NCI-H1092 (cell line): ENCODE measurements at places on chromosomes 11 and 22.

GRCh38 chr11:76666408-76666807, 4.1 kb downstream of the LRRC32 start:
- DNase-seq: no peak

GRCh38 chr22:50445880-50446707, 28.7 kb downstream of the SBF1 start:
- no peak for DNase-seq

DNA sequence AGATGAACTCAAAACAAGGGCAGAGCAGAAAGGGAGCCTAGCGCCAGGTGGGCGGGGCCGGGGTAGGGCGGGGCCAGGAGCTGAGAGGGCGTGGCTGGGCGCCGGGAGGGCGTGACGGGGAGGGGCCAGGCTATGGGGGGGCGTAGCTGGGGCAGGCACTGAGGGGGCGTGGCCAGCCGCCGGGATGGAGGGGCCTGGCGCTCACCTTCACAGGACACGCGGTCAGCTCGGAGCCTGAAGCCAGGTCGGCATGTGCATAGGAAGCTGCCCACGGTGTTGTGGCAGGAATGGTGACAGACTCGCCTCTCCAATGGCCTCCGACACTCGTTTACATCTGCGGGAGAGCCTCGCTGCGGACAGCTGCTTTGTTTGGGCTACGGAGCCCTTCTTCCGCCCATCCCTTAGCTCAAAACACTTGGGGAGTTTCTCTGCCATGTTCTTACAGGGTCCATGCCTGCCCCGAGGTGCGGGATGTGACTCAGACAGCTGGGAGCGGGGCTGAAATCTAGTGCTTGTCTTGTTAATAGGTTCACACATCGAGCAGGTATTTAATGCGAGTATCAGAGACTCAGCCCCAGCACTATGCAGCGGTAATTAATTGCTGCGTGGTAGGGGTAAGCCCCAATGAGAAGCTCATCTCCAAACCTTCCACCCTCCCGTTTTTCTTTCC, 13.4 kb downstream of the VWCE start:
- DNase-seq: no peak

DNA sequence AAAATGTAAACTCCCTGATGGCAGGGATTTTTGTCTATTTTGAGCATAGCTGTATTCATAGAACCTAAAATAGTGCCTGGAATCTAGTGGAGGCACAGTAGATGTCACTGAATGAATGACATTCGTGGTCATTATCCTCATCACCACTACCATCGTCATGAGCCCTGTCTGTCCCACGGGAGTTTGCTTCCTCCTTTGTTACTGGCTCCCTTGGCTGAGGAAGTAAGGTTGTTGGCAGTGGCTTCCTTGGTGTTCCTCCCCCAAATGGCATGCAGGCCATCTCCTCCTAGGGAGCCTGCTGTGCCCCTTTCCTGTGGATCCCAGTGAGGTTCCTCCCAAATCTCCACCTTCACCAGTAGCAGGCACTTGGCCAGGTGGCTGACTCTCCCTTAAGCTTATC, 183.0 kb downstream of the CEP164 start:
- DNase-seq: no peak

DNA sequence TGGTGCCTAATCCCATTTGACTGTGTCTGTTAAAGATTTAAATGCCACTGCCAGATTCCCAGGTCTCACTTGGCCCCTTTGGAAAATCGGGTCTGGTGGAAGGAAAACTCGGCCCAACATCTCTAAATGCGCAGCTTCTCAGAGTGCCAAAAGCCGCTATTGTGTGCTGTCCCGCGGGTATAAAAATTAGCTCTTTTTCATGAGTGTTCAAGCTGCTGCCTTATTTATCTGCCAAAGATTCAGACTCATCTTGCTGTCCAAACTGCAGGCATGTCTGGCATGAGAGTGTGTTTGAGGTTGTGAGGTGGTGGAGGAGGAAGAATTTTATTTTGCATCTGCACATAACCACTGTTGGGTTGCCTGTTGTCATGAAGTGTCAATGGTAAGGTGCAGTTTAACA, 91.4 kb downstream of the NELL1 start:
- DNase-seq: no peak

DNA sequence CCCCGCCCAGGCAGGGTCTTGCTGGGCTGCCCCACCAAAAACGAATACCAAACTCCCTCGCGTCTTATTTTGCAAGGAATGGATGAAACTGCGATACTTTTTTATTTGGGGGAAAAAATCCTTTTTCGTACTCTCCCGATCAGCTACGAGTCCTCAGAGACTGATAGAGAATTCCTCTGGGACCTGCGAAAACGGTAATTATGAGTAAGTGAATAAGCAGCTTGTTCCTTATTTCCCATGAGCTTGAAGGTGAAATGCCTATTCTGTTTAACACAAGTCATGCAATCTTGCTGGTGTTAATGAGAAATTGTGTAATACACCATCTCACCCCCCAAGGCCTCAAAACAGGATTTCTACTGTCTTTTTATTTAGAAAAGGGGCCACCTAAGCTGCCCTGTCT, 5.5 kb downstream of the GRK3 start:
- DNase-seq: no peak

- DNase-seq: no peak
Observed at GRCh38 chr11:130216591-130217132, 57.1 kb downstream of the ST14 start.

GRCh38 chr11:67286621-67287333, 2.3 kb upstream of the ANKRD13D start:
- DNase-seq: no peak

GRCh38 chr22:37852418-37852817, 3.2 kb downstream of the EIF3L start:
- no peak for DNase-seq

DNA sequence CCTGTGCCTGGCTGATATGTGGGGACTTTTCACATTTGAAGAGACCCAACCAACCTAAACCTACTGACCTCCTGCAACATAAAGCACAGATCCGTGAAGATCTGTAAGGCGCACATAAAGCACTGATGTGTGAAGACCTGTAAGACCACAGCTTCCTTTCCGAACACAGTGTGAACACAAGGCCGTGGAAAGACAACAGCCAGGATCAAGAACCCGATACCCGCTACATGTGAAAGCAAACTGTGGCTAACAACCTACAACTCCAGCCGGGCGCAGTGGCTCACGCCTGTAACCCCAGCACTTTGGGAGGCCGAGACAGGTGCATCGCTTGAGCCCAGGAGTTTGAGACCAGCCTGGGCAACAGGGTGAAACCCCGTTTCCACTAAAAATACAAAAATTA, 17.6 kb upstream of the PPFIA1 start:
- no peak for DNase-seq

- DNase-seq: no peak
Observed at GRCh38 chr11:130653838-130654636, 205.6 kb downstream of the ADAMTS15 start.
